ENCODE measurements at places on chromosomes 16 and 17. TPM values are rescaled to one million over a fixed set of nuclear protein-coding genes. Genes with fewer than 3 reads are reported as not detected.

DNA sequence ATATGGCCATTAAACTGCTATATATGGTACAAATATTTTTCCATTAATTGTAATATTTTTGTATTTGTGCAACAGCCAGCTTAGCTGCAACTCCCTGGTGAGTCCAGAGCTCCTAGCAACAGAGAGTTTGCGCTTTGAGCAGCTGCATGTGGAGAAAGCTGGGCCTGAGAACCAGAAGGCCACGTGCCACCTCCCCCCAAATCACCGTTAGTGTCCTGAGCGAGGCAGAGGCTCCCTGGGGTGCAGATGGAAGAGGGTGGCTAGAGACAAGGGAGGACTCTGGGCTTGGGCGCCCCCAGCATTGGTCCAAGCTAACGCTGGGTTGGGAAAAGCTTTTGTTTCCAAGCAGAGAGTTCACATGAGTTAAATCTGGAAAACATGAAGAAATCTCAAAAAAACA lies 41.6 kb downstream of the HSBP1 start:
- H3K27me3 ChIP-seq, result peaks cover 17% of the 10 kb centered on the region
- H3K36me3 ChIP-seq, result no peaks in the 10 kb centered on the region
- no peaks in the 10 kb centered on the region for H3K4me1 ChIP-seq
- H3K4me3 ChIP-seq, result no peak overlapping the region
- no peak for DNase-seq

- peaks cover 3% of the 10 kb centered on the region for H3K4me1 ChIP-seq
- H3K4me3 ChIP-seq, result no peak overlapping the region
- DNase-seq, result peak; percentile 17
- H3K36me3 ChIP-seq, result no peaks in the 10 kb centered on the region
- H3K27ac ChIP-seq, result no peak overlapping the region
- peaks cover 7% of the 10 kb centered on the region for H3K27me3 ChIP-seq
Measured at GRCh38 chr17:77827511-77827910, 131.0 kb upstream of the TNRC6C start.

DNA sequence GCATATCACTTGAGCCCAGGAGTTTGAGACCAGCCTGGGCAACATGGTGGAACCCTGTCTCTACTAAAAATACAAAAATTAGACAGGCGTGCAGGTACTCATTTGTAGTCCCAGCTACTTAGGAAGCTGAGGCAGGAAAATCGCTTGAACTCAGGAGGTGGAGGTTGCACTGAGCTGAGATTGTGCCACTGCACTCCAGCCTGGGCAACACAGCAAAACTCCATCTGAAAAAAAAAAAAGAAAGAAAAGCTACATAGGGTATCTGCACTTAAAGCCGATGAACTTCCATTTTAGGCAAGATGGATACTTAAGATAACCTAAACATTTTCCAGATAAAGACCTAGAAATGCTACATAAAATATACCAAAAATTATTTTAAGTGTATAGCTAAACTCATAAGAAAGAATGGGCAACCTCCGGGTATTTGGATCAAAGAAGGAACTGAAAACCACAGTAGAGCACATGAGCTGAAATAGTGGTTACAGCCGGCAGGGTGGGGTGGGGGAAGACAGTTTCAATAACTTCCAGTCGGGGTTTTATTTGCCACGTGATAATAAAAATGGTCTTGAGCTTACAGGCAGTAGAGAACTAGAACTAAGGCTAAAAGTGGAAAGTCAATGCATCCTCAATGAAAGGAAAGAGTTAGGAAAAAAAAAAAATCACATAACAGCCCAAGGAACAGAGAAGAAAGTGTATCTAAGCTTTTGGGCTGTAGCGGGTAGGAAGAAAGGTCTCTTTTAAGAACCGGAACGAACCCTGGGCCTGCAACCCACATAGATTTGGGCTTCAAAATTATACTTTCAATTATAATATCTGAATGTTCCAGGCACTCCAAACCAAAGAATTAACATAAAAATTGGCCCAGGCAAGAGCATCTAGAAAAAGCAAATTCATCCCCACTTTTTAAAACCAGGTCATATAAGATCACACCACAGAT lies 53.1 kb downstream of the CFDP1 start:
- H3K27me3 ChIP-seq, result peaks cover 29% of the 10 kb centered on the region
- DNase-seq, result no peak
- peaks cover 26% of the 10 kb centered on the region for H3K4me1 ChIP-seq

- H3K4me3 ChIP-seq, result no peak overlapping the region
- no peaks in the 10 kb centered on the region for H3K36me3 ChIP-seq
- DNase-seq, result no peak
- peaks cover 4% of the 10 kb centered on the region for H3K4me1 ChIP-seq
- H3K27ac ChIP-seq, result no peak overlapping the region
- peaks cover 8% of the 10 kb centered on the region for H3K27me3 ChIP-seq
Measured at GRCh38 chr16:70680495-70681381, 5.1 kb downstream of the MTSS2 start.

DNA sequence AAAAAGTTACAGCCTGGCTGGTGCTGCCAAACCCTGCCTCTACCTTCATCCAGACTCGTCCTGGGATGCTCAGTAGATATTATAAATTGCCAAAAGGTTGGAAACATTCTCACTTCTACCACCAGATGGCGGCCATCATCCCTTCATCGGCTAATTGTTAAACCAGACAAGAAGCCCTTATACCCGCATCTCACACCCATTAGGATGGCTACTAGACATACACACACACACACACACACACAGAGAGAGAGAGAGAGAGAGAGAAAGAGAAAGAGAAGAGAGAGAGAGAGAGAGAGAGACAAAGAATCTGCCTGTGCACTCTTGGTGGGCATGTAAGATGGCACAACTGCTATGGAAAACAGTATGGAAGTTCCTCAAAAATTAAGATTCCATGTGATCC lies 15.0 kb upstream of the SCIMP start:
- peak overlapping the region; percentile 42 for H3K27ac ChIP-seq
- peaks cover 8% of the 10 kb centered on the region for H3K4me1 ChIP-seq
- no peak for DNase-seq
- H3K4me3 ChIP-seq, result no peak overlapping the region
- no peaks in the 10 kb centered on the region for H3K36me3 ChIP-seq

- H3K36me3 ChIP-seq, result peaks cover 16% of the 10 kb centered on the region
- H3K4me1 ChIP-seq, result peaks cover 30% of the 10 kb centered on the region
- H3K4me3 ChIP-seq, result peak overlapping the region; percentile 89
- H3K27ac ChIP-seq, result peak overlapping the region; percentile 89
- no peaks in the 10 kb centered on the region for H3K27me3 ChIP-seq
Measured at GRCh38 chr17:39927929-39928857, 661 bp downstream of the LRRC3C start.

- H3K4me3 ChIP-seq, result peak within 1 kb of the TSS; percentile 9
- H3K27ac ChIP-seq, result no peak within 1 kb of the TSS
- no peak for DNase-seq
- H3K36me3 ChIP-seq, result no peaks in the 10 kb centered on the region
- H3K4me1 ChIP-seq, result peaks cover 2% of the 10 kb centered on the region
Measured at GRCh38 chr17:43953746-43954145, at the start of gene PYY. TSS of gene PYY (minus strand) at chr17:43953940. CDS start at chr17:43953483, 457 bp downstream.

DNA sequence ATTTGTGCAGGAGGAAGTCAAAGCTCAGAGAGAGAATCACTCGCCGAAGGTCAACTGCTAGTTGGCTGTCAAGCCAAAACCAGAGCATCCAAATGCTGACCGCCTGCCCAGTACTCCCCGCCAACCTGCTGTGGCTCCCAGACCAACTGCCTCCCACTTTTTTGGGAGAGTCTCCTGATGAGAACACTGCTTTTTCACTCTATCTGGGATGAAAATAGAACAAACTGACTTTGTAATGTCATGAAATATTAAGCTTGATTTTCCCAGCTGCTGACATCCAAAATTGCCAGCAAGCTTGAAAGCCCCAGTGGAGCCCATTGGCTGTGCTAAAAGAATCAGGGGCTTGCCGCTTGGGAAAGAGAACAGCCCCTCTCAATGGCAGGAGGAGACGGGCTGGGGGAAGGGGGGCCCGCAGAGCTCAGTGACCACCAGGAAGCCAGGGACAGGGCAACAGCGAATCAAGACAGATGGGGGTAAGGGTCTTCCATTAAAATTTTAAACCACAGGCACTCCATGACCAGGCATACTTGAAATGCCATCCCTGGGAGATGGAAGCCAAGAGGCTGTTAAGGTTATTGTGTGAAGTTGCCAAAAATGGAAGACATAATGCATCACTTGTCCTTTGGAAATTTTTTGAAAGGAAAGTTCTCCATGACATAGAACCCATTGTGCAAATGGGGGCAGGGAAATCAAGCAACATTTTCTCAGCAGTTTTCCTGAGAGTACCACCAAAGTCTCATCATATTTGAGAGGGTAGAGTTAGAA lies 125.7 kb upstream of the CDH5 start:
- H3K27ac ChIP-seq, result no peak overlapping the region
- no peaks in the 10 kb centered on the region for H3K4me1 ChIP-seq
- H3K36me3 ChIP-seq, result no peaks in the 10 kb centered on the region
- no peak overlapping the region for H3K4me3 ChIP-seq
- DNase-seq, result no peak

GRCh38 chr16:28193530-28194423 lies 18.0 kb downstream of the XPO6 start:
- peaks cover 19% of the 10 kb centered on the region for H3K36me3 ChIP-seq
- peak; percentile 56 for DNase-seq
- no peaks in the 10 kb centered on the region for H3K27me3 ChIP-seq
- H3K4me3 ChIP-seq, result peak overlapping the region; percentile 79
- H3K4me1 ChIP-seq, result peaks cover 73% of the 10 kb centered on the region

DNA sequence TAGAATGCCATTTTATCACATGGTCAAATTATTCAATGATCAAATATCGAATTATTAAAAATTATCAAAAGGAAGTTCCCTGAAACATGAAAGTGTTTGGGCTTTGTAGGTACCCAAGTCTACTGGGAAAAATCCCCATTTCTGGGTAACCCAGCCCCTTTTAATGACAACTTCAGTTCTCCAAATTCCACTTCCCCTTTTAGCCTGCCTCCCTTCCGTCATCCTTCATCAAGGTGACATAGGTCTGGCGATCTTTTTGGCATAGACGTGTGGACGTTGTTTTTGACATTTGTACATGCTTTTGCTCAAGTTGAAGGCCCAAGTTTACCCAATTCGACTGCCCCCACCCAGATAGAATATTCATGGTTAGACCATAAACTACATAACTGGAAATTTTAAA lies 660.9 kb downstream of the MAF start:
- no peaks in the 10 kb centered on the region for H3K36me3 ChIP-seq
- H3K27ac ChIP-seq, result no peak overlapping the region
- DNase-seq, result no peak
- H3K27me3 ChIP-seq, result no peaks in the 10 kb centered on the region

- DNase-seq, result peak; percentile 46
- no peaks in the 10 kb centered on the region for H3K27me3 ChIP-seq
- H3K36me3 ChIP-seq, result peaks cover 3% of the 10 kb centered on the region
- peaks cover 66% of the 10 kb centered on the region for H3K4me1 ChIP-seq
- peak overlapping the region; percentile 93 for H3K27ac ChIP-seq
Measured at GRCh38 chr17:66406701-66407644, 104.6 kb downstream of the PRKCA start.

The ADGRG1 gene
- 4.3 TPM for total RNA-seq

The NUPR1 gene
- not detected for total RNA-seq

The KATNIP gene
- total RNA-seq, result 17.0 TPM

The MARCHF10 gene
- 0.08 TPM for total RNA-seq

The SLC22A31 gene
- 0.34 TPM for total RNA-seq

The CCL22 gene
- total RNA-seq, result 0.33 TPM
